OCI-LY7 (cell line): ENCODE measurements at places on chromosomes 6 and 20.
A peak's percentile ranks its signal among the peaks of the same experiment; 100 is the strongest.

DNA sequence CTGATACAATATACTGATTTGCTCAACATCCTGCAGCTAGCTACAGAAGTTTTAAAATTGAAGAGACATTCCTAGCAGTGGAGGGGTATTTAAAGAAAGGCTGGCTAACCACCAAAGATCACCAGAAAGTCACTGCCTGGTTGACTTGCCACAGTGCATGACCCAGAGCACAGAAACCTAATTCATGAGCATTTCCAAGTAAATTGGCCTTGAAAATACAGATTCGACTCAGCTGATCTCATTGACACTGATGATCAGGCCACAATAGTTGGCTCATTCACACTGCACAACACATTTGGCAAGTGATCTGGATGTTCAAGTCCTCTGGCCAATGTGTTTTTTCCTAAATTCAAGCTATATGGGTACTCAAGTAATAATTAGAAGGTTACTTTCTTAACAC, 13.3 kb upstream of the TDRD6 start:
- DNase-seq: no peak

DNA sequence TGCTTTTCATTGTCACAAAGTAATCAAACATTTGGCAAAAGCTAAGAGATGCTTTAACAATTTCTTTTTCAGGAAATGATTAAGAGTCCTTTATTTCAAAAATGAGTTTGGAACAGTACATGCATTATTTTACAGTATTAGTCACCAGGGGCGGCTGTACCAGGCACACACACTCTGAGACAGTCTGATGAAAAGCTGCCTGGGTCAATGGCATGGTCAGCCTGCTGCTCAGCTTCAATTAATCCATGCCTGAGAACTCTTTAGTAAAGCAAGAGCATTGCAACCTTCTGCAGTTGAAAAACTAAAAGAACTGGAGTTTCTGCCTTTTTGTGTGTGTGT, 105.5 kb downstream of the TULP4 start:
- no peak for DNase-seq

DNA sequence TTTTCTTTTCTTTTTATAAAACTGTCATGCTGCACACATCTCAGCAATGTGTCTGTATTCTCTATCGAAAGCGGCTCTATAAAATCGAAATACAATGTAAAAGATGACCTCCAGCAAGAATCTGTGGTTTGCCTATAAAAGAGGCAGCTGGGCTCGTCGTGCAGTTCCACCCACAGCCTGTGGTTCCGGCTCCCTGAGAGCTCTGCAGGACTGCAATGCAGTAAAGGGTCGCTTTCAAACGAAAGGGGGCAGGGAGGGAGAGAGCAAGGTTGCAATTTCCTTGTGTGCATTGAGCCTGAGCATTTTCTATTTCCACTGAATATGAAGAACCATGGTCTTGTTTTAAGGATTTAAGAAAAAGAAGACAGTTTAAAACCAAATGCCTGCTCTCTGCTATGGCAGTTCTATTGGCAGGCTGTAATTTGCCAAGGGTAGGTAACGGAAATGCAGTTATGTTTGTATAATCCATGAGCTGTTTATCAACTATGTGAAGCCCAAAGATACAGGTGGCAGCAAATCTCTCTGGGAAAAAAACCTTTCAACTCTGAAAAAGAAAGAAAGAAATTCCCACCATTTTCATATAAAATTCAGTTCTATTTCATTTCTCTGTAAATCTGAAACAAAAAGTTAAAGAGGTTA, 236.5 kb downstream of the HACE1 start:
- DNase-seq: peak; percentile 75

- DNase-seq: peak; percentile 56
Measured at GRCh38 chr20:8602389-8603116, 466.3 kb upstream of the PLCB4 start.

DNA sequence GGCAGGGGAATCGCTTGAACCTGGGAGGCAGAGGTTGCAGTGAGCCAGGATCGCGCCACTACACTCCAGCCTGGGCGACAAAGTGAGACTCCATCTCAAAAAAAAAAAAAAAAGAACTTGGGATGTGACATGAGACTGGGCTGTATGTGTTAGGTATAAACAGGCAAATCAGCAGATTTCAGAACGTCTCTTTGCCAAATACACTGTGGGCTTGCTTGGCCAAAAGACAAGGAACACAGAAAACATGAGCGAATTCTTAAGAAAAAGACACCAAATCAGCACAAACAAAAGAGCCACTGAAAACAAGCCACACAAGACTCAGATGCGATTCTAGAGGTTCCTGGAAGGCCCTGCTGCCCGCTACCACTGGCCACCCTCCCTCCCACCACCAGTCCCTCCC, 12.5 kb downstream of the ETV7 start:
- DNase-seq: no peak

GRCh38 chr20:42267793-42268384, 649.7 kb upstream of the CHD6 start:
- no peak for DNase-seq
